ENCODE measurements at places on chromosomes 4 and X.

- no peaks in the 10 kb centered on the region for H3K36me3 ChIP-seq
- no peak overlapping the region for H3K27ac ChIP-seq
- no peaks in the 10 kb centered on the region for H3K4me1 ChIP-seq
- no peaks in the 10 kb centered on the region for H3K27me3 ChIP-seq
- DNase-seq, result no peak
Observed at GRCh38 chrX:105753411-105753810, 68.9 kb upstream of the NRK start.

DNA sequence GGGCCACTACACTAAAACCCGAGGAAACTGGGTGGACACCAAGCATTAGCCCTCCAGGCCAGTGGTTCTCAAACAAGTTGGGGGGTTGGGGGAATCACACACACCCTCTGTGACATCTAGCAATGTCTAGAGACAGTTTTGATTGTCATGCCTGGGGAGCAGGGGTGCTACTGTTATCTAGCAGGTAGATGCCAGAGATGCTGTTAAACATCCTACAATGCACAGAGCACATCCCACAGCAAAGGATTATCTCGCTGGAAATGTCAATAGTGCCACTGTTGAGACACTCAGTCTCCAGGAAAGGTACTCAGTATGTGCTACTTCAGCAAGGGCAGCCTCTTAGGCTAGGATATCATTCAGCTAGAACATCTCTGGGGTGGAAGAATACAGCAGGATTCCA, 1.3 kb downstream of the SMC1A start:
- H3K4me3 ChIP-seq, result peak overlapping the region; percentile 76
- H3K27ac ChIP-seq, result no peak overlapping the region
- no peaks in the 10 kb centered on the region for H3K27me3 ChIP-seq
- no peak for DNase-seq

GRCh38 chrX:123990602-123991001, 29.1 kb downstream of the STAG2 start:
- no peaks in the 10 kb centered on the region for H3K27me3 ChIP-seq
- no peak overlapping the region for H3K4me3 ChIP-seq
- no peak overlapping the region for H3K27ac ChIP-seq
- no peak for DNase-seq
- H3K4me1 ChIP-seq, result peaks cover 1% of the 10 kb centered on the region

DNA sequence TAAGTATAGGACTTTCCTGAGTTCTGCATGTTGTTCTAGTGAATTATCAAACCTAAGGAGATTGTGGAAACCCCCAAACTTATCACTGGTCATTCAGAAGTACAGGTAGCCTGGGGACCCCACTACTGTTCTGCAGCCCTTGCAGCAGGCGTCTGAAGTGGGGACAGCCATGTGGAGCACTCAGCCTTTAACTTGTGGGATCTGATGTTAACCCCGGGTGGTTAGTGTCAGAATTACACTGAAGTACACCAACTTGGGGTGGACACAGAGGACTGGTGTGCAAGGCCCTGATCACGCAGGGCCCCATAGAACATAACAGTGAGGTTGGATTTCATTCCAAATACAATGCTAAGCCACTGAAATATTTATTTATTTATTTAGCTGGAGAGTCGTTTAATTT, 103.7 kb downstream of the SCD5 start:
- H3K36me3 ChIP-seq, result no peaks in the 10 kb centered on the region
- no peak overlapping the region for H3K4me3 ChIP-seq
- no peaks in the 10 kb centered on the region for H3K4me1 ChIP-seq
- no peak overlapping the region for H3K27ac ChIP-seq
- no peak for DNase-seq

DNA sequence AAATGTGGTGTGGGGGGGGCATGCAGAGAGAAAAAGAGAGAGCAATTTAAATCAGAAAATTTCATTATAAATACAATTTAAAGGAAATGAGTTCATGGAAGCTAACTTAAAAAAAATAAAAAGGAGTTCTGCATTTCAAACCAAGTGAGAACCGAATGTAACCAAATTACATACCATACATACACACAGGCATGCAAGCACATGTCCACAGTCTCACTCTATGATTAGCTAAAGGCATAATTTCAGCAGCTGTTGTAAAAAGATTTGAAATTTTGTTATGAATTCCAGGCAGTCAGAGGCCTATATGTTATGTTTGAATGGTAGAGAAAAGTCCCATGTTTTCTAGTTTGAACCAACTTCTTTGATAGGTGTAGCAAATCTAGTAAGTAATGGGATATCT, 611.6 kb upstream of the ADGRL3 start:
- DNase-seq, result no peak
- H3K4me3 ChIP-seq, result no peak overlapping the region
- no peaks in the 10 kb centered on the region for H3K27me3 ChIP-seq
- no peaks in the 10 kb centered on the region for H3K4me1 ChIP-seq

DNA sequence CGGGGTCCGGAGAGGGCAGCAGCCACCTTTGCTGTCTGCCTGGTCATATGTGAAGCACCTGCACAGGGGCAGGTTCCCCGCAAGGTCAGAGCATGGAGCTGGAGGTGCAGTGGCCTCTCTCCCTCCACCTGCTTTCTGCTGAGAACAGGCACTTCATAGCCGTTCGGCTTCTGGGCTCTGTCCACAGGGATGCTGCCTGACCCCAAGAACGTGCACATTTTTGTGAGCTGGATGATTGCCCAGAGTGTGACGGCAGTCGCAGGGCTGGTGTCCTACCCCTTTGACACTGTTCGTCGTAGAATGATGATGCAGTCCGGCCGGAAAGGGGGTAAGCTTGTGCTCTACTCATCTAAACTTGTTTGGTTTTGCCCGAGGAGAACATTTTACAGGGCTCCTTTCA, 2.5 kb downstream of the SLC25A4 start:
- H3K27me3 ChIP-seq, result no peaks in the 10 kb centered on the region
- H3K4me3 ChIP-seq, result no peak overlapping the region
- H3K36me3 ChIP-seq, result no peaks in the 10 kb centered on the region
- no peak overlapping the region for H3K27ac ChIP-seq

DNA sequence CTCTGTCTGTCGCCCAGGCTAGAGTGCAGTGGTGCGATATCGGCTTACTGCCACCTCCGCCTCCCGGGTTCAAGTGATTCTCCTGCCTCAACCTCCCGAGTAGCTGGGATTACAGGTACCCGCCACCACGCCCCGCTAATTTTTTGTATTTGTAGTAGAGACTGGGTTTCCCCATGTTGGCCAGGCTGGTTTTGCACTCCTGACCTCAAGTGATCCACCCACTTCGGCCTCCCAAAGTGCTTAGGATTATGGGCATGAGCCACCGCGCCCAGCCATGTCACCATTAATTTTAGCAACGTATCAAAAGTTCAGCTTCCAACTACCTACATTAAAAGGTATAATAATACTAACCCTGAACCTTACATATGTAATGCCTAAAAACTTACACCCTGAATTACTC, 940 bp upstream of the UTP3 start:
- H3K27me3 ChIP-seq, result no peaks in the 10 kb centered on the region
- H3K4me3 ChIP-seq, result peak overlapping the region; percentile 81
- H3K4me1 ChIP-seq, result peaks cover 35% of the 10 kb centered on the region
- DNase-seq, result no peak

DNA sequence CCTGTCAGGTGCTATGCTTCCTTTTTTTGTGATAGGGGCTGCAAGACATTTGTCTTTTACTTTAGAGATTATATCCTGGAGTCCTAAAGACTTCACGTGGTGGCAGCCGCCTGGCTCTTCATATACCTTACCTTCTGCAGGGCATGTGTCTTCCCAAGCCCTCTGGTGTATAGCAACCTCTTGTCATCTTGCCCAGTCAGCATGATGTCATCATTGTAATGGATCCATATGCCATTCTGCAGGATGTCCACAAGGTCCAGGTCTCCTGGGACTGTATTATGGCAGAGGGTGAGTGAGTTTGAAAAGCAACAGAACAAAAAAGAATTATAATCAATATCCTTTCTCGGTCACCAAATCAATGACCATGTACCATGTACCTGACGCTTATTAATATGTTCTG, 82.2 kb upstream of the SCOC start:
- DNase-seq, result no peak
- H3K4me1 ChIP-seq, result peaks cover 6% of the 10 kb centered on the region

- no peaks in the 10 kb centered on the region for H3K27me3 ChIP-seq
- H3K27ac ChIP-seq, result no peak overlapping the region
- DNase-seq, result no peak
- H3K4me1 ChIP-seq, result no peaks in the 10 kb centered on the region
- H3K4me3 ChIP-seq, result no peak overlapping the region
- no peaks in the 10 kb centered on the region for H3K36me3 ChIP-seq
Observed at GRCh38 chr4:100034023-100034664, 84.1 kb upstream of the H2AZ1 start.

DNA sequence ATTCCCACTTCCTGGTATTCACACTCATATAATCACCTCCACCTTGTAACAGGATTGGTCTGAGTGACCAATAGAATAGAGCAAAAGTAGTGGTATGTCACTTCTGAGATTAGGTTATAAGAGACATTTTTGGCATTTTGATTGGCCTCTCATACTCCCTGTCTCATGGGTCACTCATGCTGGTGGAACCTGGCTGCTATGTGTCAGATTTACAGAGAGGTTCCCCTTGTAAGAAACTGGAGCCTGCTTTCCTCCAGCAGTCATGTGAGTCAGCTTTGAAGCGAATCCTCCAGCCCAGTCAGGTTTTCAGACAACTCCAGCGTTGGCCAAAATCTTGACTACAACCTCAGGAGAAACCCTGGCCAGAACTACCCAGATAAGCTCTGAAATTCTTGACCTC, 2.6 kb upstream of the OTUD4 start:
- peaks cover 18% of the 10 kb centered on the region for H3K4me1 ChIP-seq
- DNase-seq, result no peak
- no peaks in the 10 kb centered on the region for H3K27me3 ChIP-seq
- no peak overlapping the region for H3K4me3 ChIP-seq
- no peak overlapping the region for H3K27ac ChIP-seq

DNA sequence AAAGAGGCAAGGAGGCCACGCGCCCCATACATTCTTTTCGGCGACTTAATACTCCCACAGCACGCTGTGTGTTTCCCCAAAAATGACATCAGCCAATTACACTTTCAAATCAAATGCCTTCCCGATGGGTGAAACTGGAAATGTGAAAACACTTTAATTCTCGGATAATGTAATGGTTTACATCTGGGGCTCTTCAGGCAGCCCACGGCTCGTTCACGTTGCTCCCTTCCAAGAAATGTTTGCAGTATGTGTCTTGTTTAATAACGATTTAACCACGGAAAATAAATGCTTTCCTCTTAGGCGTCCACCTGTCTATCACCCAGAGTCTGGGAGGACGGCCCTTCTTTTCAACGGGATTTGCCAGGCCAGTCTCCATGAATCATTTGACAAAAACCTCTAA, 272.5 kb downstream of the SHOX start:
- no peak for DNase-seq
- no peaks in the 10 kb centered on the region for H3K36me3 ChIP-seq
- no peak overlapping the region for H3K27ac ChIP-seq
- no peak overlapping the region for H3K4me3 ChIP-seq
- no peaks in the 10 kb centered on the region for H3K27me3 ChIP-seq
- H3K4me1 ChIP-seq, result no peaks in the 10 kb centered on the region

- no peaks in the 10 kb centered on the region for H3K4me1 ChIP-seq
- H3K27ac ChIP-seq, result no peak overlapping the region
- H3K27me3 ChIP-seq, result no peaks in the 10 kb centered on the region
- DNase-seq, result no peak
Observed at GRCh38 chr4:152479428-152480026, 56.4 kb downstream of the FBXW7 start.

GRCh38 chr4:116118221-116118620, 967.2 kb downstream of the TRAM1L1 start:
- no peak overlapping the region for H3K4me3 ChIP-seq
- DNase-seq, result no peak
- no peaks in the 10 kb centered on the region for H3K27me3 ChIP-seq
- H3K4me1 ChIP-seq, result no peaks in the 10 kb centered on the region
- H3K27ac ChIP-seq, result no peak overlapping the region

GRCh38 chrX:151359341-151359740, 37.7 kb upstream of the VMA21 start:
- no peak overlapping the region for H3K4me3 ChIP-seq
- no peaks in the 10 kb centered on the region for H3K27me3 ChIP-seq
- H3K4me1 ChIP-seq, result no peaks in the 10 kb centered on the region
- H3K27ac ChIP-seq, result no peak overlapping the region

DNA sequence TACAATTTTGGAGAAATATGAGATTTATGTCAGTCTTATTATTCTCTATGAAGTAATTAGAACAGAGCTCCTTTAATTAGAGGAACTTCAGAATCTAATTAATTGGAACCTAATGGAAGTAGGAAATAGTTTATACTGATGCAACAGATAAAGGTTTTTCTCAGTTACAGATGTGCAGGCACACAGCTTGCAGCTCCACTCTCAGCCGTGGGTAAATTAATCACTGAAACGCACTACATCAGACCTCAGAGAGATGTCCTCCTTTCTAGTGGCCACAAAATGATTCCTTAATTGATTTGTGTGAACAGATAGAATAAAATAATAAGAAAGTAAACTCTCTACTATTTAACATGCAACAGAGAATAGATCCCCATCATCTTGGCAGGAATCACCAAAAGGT, 21.5 kb upstream of the NPY2R start:
- no peaks in the 10 kb centered on the region for H3K4me1 ChIP-seq
- no peaks in the 10 kb centered on the region for H3K27me3 ChIP-seq
- DNase-seq, result no peak

DNA sequence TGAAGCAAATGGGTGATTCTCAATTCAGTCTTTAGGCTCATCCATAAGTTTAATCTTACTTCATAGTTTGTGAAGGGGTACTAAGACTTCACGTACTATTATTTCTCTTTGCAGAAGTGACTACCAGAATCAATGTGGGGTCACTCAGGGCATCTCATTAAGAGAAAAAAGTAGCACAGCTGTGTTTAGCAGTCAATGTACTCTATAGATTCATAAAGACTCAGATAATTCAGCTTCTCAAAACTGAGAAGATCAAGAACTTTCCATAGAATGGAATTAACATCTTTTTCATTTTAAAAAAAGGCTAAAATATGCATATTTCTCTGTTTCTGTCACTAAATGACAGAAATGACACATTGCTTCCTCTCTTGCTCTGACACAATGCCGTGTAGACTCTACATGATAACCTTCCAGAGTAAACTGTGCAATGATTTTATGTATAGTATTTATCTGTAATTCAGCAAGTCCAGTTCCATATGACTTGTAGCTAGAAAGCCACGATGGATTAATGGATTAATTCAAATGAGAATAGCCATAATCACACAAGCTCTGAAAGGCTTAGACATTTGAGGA, 20.3 kb upstream of the LSM6 start:
- no peak overlapping the region for H3K4me3 ChIP-seq
- no peak overlapping the region for H3K27ac ChIP-seq
- no peaks in the 10 kb centered on the region for H3K27me3 ChIP-seq

DNA sequence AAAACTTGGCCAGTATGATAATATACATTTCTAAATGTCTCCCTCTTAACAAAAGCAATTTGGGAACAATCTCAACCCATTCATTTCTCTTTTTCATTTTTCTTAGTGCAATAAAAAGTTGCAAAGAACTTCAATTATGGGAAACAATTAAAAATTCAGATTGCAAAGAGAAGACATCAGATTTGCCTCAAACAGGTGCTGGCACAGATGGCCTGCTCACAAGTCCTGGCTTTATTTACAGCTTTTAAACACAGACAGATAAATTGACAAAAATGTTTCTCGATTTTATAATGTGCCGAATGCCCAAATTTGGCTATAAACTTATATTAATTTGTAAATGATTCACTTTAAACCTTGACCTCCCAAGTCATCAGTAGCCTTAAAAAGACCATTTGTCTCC, 28.7 kb downstream of the SLC4A4 start:
- no peaks in the 10 kb centered on the region for H3K27me3 ChIP-seq
- no peak for DNase-seq
- no peaks in the 10 kb centered on the region for H3K4me1 ChIP-seq

- H3K36me3 ChIP-seq, result no peaks in the 10 kb centered on the region
- no peak overlapping the region for H3K27ac ChIP-seq
- no peak overlapping the region for H3K4me3 ChIP-seq
Observed at GRCh38 chrX:17475449-17476217, 100.6 kb downstream of the NHS start.

Measured in vagina (tissue), 2 donors.